Stimulated activated CD4-positive, alpha-beta T cell treated with anti-CD3 and anti-CD28 coated beads, Interleukin-1b, Interleukin-23, amount 100 ng/mL, for 1 hour (primary cell): ENCODE measurements at places on chromosomes 5 and 9.

- DNase-seq, result no peak
Observed at GRCh38 chr5:166127766-166128570, 2163.5 kb upstream of the WWC1 start.

- DNase-seq, result no peak
Observed at GRCh38 chr5:138021771-138022170, 11.1 kb downstream of the FAM13B start.

DNA sequence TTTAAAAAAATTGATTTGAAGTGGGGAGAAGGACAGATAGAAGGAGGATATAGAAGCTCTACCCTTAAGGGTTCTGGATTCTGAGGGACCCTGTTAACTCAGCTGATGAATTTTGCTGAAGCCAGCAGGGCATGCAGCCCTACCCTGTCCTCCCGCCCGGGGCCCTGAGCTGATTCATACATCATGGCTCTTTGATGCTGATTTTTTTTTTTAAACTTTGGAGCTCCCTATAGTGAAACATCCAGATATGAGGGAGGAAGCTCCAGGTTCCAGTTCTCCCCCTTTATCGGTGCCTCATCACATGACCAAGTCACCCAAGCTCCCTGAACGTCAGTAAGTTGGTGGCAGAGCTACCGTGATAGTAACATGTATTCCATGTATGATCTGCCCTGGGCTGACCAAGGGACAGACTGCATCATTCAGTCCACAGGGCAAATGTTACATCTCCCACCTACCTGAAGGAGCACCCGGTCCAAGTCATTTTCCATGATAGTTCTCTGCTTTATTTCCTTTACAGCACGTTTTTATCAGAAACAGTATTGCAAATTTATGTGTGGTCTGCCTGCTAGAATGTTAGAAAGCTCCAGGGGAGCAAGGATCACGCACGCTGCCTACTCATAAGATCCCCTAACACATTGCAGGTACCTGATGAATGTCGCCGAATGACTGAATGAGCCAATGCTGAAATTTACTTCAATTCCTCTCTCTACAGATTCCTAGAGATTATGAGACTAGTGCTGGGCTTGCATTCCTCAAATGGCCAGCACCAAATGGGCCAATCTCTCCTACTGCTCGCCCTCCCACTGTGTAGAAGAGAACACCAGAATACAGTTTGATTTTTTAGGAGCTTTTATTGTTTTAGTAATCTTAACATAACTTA lies 25.9 kb downstream of the SPARC start:
- no peak for DNase-seq

DNA sequence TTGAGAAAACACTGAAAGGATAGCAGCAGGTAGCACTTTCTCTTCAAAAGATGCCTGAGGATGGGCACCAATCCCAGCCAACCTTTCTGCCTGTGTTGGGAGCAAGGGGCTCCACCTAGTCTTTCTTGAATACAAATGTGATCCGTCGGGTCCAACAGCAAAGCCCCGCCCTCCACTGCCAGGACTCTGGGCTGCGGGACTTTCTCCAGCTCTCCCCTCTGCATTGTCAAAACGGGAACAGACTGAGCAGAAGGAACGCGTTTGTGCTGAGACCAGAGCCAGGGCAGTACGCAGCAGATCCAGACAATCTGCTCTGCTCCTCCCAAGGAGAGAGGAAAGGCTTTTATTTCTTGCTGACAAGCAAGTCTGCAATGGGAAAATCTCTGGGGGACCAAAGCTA lies 139.7 kb downstream of the SEC61B start:
- DNase-seq, result no peak

DNA sequence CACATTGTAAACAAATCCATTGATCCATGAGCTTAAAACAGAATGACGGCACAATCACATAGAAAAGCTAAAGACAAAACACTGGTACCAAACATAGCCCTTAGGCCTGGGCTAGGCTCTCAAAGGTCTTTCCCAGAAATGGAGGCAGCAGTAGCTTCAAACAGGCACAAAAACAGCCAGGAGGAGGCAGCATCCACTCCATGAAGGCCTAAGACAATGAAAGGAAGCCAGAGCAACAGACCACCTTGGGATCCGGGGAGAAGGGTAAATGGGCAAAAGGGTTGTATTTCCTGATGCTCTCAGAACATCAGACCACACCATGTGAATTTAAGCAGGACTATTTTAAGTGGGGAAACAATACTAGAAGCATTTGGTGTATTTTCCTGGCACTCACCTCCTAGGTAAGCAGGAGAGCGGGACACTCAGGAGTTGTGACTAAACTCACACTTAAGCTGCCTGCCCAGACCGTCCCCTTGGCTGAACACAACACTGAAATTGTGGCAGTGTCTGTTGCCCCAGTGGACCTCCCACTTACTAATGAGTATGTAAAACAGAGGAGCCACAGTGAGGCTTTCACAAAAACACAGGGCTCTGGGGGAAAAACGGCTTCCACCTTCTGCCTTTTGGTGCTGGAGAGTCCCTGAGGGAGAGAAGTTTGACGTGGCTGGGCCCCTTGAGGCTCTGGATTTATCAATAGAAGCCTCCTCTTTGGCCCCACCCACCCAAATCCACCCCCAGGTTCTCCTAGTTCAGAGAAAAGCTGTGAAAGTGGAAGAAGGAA lies 11.9 kb downstream of the GNPDA1 start:
- no peak for DNase-seq

- DNase-seq, result no peak
Observed at GRCh38 chr5:68315679-68316271, 100.2 kb downstream of the PIK3R1 start.

DNA sequence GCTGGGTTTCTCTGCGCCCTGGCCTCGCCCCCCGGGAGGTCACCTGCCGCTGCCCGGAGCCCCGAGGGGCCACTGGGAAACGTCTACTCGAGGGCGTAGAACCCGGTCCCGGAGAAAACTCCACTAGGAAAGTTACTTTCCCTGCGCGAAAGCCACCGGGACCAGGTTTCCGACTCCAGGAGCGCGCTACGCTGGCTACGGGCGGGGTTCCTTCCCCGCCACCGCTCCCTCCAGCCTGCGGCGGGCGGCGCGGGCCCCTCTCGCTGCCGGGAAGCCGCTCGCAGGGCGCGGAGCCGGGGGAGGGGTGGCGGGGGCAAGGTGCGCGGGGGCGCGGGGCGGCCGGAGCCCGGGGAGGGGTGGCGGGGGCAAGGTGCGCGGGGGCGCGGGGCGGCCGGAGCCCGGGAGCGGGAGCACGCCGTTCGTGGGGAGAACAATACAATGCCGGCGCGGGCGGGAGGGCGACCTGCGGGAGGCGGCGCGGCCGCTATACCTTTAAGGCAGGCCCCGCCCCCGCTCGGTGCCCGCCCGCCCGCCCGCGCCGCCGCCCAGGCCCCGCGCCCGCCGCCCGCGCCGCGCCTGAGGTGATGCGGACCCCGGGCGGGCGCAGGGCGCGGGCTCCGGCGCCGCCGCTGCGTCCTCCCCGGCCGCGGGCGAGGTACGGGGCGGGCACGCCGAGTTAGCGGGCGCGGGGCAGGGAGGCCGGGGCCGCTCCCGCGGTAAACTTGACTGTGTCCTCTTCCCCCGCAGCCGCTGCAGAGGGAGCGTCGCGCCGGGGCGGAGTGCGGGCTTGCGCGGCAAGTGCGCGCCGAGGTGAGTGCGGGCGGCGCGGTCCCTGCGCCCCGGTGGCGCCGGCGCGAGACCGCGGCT lies 278.1 kb downstream of the AOPEP start:
- DNase-seq, result no peak

DNA sequence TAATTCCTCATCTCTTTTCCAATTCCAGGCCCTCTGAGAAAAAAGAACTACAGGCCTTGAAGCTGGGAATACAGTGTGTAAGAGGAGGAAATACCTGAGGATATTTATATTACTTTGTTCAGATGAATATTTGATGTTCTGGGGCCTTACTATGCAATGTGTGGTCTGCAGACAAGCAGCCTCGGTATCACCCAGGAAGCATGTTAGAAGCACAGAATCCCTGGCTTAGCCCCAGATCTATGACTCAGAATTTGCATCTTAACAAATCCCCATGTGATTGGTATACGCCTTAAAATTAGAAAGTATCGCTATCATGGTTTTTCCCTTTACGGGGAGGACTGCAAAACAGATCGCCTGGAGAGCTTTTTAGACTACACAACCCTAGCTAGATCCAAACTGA lies 121.0 kb downstream of the JAKMIP2 start:
- no peak for DNase-seq

DNA sequence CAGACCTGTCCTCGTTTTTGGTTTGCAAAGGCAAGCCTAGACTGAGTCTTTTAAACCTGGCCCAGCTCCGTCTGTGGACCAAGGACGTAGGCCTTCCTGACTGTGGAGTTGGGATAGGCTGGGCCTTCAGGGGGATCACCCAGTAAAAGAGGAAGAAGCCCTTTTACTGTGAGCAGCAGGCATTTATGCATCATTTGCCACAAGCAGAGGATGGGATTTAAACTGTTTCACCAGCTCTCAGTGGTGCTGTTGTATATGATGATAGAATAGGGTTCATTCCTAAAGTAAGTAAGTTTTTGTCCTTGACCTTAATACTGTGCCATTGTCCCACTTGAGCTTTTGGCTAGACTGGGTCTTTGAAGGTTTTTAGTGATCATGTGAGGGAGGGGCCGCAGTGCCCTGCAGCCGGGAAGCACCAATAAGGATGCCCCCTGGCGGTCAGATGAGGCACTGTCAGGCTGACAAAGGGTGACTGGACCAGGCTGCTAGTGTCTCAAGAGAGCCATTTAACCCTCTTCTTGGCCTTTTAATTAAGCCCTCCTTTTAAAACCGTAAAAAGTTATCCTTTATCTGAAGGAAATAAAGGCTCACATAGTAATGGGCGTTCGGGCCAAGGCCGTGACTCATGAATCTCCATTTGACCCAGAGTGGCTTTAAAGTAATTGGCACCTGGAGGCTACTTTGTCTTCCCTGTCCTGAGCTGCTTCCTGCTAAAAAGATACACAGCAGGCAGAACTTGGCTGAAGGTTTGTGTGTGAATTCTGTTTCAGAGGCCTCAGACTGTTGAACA lies 74.0 kb downstream of the UBAP1 start:
- peak; percentile 9 for DNase-seq

DNA sequence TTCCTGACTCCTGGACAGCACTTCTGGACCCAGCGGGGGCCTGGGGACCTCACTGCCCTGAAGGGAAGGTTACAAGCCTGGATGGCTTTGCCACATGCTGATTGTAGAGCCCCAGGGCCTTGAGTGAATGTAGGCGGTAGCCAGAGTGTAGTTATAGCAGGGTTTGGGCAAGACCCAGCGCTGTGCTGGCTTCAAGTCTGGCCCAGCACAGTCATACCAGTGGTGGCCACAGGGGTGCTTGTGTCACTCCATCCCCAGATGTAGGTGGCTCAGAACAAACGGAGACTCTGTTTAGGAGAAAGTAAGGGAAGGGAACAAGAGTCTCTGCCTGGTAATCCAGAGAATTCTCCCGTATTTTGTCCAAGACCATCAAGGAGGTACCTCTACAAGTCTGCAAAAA lies 84.6 kb downstream of the STARD4 start:
- no peak for DNase-seq

DNA sequence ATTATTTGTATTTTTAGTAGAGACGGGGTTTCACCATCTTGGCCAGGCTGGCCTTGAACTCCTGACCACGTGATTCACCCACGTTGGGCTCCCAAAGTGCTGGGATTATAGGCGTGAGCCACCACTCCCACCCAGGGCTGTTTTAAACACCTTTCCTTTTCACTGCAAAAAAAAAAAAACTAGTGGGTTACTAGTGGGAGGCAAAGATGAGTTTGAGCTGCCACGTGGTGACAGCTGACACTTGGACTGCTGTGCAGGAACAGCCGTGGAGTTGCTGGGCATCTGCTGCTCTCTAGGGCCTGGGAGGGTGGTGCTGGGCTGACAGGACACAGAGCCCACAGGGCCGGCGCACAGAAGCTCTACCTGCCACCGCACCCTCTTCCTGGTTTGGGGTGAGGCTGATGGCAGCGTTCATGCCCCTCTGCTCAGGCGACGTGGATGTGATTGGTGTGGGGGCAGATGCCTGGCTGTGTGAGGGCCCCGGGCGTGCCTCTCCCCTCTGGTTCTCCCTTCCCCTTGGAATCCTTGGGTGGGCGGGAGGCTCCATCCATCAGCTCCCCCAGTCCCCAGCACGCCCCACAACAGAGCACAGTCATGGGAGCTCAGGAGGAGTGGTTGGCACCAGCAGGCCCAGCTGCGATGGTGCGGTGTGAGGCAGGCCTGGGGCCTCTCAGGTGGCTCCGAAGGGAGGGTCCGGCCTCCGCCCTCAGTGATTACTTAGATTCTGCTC lies 16.9 kb downstream of the RABL6 start:
- DNase-seq, result no peak

DNA sequence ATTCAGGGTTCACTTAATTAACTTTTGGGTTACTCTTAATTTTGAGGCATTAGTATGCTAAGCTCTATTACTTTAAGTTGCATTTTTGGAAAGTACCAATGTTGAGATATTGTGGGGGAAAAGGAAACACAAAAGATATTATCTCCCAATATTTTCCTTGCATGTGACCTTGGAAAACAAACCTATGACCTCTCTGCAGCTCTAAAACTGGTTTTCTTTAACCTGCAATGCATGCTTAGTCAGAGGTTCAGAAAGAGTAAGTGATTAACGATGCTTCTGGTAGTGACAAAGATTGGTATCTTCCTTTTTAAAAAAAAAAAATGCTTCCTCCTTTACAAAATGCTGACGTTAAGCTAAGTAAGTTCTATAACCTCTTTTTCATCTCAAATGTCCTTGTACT lies 44.9 kb upstream of the CDH18 start:
- DNase-seq, result no peak

DNA sequence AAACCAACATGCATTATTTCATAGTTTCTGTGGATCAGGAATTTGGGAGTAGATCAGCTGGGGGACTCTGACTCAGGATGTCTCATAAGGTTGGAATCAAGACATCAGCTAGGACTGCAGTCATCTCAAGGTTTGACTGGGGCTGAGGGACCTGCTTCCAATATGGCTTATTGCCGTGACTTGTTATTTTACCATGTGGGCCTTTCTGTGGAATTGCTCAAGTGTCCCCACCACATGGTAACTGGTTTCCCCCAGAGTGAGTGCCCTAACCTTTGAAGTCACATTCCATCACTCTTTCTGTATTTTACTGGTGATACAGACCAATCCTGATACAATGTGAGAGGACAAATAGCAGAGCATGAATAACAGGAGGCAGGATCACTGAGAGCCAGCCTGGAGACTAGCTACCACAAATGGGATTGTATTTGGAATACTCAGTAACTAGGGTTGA lies 70.2 kb upstream of the ELL2 start:
- no peak for DNase-seq

- DNase-seq, result no peak
Observed at GRCh38 chr9:91066042-91066415, 264.4 kb downstream of the SYK start.
